ENCODE measurements at places on chromosomes 4 and X.

- DNase-seq: no peak
Measured at GRCh38 chrX:53435997-53436396, 1.8 kb upstream of the HSD17B10 start.

- DNase-seq: no peak
Measured at GRCh38 chr4:141870152-141870551, 233.8 kb downstream of the IL15 start.

GRCh38 chr4:41429280-41429669 is 108.7 kb upstream of the LIMCH1 start:
- DNase-seq: no peak

DNA sequence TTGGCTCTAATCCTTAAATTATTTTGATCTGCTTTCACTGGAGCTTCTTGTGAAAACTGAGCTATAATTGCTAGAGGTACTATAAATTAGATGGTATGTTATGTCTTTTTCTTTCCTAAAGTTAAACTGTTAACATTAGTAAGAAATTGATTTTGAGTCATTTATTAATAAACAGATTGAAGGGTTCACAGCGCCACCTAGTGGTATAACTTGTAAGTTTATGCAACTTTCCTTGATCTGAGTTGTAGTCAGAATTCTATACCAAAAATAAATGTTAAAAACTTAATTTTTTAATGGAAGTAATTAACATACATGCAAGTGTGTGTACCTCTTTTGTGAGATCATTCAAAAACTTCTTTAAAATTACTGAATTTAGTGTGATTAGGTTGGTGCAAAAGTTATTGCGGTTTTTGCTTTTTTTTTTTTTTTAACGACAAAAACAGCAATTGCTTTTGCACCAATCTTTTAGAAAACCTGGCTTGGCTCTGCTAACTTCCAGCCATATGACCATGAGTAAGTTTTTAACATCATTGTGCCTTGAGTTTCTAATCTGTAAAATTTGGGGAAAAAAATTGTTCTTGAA is 151.5 kb downstream of the CENPC start:
- no peak for DNase-seq

GRCh38 chrX:1591863-1592469 is 562 bp downstream of the AKAP17A start:
- DNase-seq: no peak

- DNase-seq: no peak
Measured at GRCh38 chr4:183658362-183659028, 490 bp downstream of the RWDD4 start.

GRCh38 chr4:72900952-72901351 is 168.6 kb downstream of the COX18 start:
- no peak for DNase-seq

DNA sequence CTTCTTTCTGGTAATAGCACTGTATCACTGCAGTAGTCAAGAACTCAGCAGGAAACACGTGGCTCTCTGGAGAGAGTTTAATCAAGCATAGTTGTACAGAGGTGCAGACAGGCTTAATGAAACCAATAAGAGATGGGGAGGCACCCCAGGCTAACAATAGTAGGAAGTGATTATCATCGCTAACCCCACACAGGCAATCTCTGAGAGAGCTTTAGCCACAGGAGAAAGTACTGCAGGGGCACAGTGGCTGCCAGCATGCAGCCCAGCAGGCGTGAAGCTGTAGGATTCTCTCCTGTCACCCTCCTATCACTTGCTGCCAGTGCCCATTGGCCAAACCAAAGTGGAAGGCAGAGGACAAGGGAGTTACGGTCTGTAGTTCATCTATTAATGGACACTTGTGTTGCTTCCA is 450.0 kb upstream of the RASGEF1B start:
- no peak for DNase-seq

- DNase-seq: no peak
Measured at GRCh38 chr4:20318909-20319277, 67.2 kb downstream of the SLIT2 start.

- DNase-seq: no peak
Measured at GRCh38 chr4:27178061-27178460, 317.4 kb downstream of the STIM2 start.

DNA sequence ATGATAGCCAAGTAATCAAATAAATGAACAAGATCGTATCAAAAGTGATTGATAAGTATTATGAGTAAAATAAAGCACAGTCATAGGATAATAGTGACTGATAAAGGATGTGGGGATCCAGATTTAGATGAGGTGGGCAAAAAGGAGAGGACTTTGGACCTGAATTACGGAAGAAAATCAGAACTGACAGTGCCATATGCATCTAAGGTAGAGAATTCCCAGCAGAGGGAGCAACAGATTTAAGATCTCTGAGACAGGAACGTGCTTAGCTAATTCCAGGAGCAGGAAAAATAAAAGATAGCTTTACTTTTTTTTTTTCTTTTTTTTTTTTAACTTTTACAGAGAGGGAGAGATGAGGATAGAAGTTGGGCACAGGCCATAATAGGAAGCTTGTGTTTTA is 189.9 kb downstream of the NWD2 start:
- DNase-seq: no peak

- no peak for DNase-seq
Measured at GRCh38 chrX:53357799-53358530, 64.5 kb downstream of the SMC1A start.

- DNase-seq: no peak
Measured at GRCh38 chrX:23764188-23764984, 18.6 kb upstream of the SAT1 start.

DNA sequence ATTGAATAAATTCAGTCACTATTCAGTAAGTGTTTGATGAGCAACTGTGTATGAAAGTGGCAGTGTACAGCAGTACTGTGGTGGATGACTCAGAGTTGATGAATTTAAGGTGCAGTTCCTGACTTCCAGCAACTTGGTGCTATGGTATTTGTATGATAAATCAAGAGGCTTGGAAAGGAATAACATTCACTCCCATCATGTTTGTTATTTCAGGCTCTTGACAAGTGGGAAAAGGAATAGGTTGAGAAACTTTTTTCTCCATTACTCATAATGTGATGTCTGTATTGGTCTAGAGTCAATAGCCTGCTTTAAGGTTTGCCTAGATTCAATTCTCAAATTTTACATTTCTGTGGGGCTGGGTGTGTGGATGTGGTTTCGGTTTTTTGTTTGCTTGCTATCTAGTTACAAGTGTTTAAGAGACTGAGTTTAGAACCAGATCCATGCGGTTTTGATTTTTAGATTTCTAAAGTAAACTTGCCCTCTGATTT is 35.1 kb upstream of the CYP2U1 start:
- no peak for DNase-seq

GRCh38 chr4:72374159-72374558 is 194.9 kb downstream of the ADAMTS3 start:
- no peak for DNase-seq

- DNase-seq: no peak
Measured at GRCh38 chr4:19945979-19946380, 305.7 kb upstream of the SLIT2 start.

GRCh38 chr4:74471264-74471663 is 26.3 kb downstream of the AREG start:
- DNase-seq: no peak

DNA sequence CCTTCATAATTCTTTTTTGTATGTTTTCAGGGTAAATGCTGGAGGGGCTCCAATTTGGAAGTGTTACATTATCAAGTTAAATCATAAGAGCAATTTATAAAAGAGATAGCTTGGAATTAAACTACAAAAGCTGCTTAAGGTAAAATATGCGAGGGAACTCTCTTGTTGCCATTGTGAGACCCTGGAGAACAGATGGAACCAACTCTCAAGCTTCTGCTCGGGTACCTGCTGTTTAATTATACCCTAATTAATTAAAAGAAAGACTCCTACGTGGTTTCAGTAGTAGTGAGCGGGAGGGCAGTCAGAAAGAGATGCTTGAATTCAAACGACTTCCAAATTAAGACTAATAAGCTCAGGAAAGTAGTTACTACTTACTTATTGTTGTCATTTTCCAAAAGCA is 313.1 kb upstream of the TACR3 start:
- DNase-seq: no peak

DNA sequence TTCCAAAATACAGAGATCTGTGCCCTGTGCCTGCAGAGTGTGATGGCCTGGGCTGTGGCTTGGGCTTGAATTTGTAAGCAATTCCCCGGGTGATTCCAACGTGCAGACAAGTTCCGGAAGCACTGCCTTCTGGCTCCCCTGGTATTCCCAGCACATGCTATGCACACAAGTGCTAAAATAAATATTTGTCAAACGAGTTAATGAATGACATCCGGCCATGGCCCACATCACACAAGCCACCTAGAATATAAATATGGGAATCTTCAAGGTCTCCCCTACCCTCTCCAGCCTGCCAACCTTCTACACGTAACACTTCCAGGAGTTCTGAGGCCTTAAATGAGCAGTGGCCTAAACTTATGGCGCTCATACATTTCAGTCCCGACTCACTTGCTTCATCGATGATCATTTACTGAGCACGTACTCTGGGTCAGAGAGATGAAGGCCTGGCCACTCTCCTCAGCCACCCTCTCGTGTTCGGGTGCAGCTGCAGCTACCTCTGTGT is 21.3 kb downstream of the DCTD start:
- no peak for DNase-seq

- no peak for DNase-seq
Measured at GRCh38 chr4:19402581-19403065, 849.1 kb upstream of the SLIT2 start.

GRCh38 chrX:9953396-9953795 is 13.8 kb upstream of the CLDN34 start:
- no peak for DNase-seq

Data from GM12864 (cell line).